A172 (cell line): ENCODE measurements at places on chromosomes 7 and 10. TPM values are rescaled to one million over a fixed set of nuclear protein-coding genes. Genes with fewer than 3 reads are reported as not detected.

The ING3 gene
- 19.7 and 32.2 TPM in 2 replicates for total RNA-seq

The HACD1 gene
- 109 and 157 TPM in 2 replicates for total RNA-seq

The TSPAN13 gene
- 2.4 and 2.8 TPM in 2 replicates for total RNA-seq

The SYT15B gene
- 0.09 TPM in 1 of 2 replicates, not detected in the other for total RNA-seq

The FAM13C gene
- total RNA-seq: 0.22 TPM in 1 of 2 replicates, not detected in the other

The GDF10 gene
- not detected in 2 replicates for total RNA-seq

The MEIG1 gene
- 0.48 TPM in 1 of 2 replicates, not detected in the other for total RNA-seq

The GRM3 gene
- total RNA-seq: not detected in 2 replicates

The RAB19 gene
- total RNA-seq: not detected in 2 replicates

The AMPH gene
- 12.4 and 13.4 TPM in 2 replicates for total RNA-seq

The CDH23 gene
- 0.14 and 0.29 TPM in 2 replicates for total RNA-seq

GRCh38 chr10:117983961-117984360 is 62.8 kb downstream of the RAB11FIP2 start:
- DNase-seq: no peak

- no peak for DNase-seq
Observed at GRCh38 chr10:132713421-132714095, 72.4 kb downstream of the NKX6-2 start.

DNA sequence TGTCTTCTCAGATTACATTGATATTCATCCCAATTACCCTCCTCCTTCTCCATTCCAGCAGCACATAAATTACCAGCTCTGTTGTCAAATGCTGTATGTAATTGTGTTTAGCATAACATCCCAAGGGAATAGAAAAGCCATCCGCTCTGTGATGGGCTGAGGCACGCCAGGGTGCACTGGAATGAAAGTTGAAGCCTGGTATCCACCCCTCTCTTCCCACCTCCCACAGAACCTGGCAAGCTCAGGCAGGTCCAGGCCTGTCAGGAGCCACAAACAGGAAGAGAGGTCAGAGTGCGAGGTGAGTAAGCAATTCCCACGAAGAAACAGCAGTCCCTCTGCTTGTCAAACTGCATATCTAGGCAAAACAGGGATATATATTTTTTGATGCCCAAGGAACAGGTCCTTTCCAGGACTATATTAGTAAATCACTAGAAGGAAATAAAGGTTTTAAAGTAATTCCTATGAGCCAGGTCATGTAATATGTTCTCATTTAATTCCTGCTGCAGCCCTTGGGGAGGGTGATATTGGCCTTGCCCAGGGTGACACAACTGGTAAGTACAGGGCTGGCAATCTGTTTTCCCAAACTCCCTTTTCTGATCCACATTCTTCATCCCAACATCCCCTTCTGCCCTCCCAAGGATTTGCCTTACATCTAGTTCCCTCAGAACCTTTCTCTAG is 155.6 kb upstream of the GHITM start:
- DNase-seq: peak; percentile 78

DNA sequence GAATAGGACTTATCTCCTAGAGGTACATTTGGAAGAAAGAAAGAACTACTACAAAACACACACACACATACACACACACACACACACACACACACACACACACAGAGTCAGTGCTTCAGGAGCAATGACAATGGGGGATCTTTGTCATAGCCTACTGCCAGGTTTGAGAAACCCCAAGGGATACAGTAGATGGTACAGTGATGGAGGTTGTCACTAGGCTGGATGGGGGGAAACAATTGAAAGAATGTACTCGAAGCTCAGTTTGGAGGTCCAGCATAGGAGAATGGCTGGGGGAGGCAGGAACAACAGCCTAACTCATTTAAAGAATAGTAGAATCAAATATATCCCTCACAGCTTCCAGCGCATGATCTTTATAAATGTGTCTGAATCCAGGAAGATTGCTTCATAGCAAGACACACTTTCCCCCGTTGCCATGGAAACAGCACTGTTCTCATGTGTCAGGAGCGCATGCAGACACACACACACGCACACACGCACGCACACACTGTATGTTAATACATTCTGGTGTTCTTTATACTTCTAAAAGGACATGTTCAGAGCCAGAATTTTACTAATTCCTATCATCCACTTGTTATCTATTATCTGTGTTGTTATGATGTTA is 32.6 kb upstream of the ZNRF2 start:
- DNase-seq: no peak

- no peak for DNase-seq
Observed at GRCh38 chr7:113100121-113100603, 13.5 kb upstream of the GPR85 start.

GRCh38 chr7:105622106-105622731 is 40.9 kb upstream of the EFCAB10 start:
- no peak for DNase-seq

DNA sequence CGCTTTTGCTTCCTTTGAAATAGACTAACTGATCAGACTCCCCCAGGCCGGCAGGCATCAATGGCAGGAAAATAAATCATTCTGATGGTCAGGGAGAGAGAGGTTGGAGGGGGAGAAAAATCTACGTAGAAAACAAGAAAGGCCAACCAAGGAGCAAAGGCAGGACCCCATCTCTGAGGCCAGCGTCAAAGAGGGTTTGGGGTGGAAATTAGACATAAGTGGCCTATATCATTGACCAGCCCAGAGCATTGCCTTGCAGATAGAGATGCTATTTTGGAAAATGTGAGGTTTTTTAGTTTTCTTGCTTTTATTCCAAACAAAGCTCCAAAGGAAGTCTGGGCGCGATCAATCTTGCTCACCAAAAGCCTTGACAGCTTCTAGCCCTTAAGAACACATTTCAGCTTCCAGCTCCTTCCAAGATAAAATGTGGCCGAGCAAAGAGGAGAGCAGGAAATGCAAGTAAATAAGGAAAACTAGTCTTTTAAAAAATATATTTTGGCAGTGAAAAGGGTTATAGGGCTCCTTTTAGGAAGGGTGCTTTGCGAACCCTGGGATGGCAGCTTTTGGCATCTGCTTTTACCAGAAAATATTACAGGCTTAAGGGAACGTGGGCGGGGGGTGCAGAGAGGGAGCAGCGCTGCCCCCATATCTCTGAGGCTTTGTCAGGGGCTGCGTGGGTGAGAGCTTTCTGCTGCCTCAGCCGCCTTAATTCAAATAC is 2.0 kb upstream of the HOXA2 start:
- DNase-seq: no peak

DNA sequence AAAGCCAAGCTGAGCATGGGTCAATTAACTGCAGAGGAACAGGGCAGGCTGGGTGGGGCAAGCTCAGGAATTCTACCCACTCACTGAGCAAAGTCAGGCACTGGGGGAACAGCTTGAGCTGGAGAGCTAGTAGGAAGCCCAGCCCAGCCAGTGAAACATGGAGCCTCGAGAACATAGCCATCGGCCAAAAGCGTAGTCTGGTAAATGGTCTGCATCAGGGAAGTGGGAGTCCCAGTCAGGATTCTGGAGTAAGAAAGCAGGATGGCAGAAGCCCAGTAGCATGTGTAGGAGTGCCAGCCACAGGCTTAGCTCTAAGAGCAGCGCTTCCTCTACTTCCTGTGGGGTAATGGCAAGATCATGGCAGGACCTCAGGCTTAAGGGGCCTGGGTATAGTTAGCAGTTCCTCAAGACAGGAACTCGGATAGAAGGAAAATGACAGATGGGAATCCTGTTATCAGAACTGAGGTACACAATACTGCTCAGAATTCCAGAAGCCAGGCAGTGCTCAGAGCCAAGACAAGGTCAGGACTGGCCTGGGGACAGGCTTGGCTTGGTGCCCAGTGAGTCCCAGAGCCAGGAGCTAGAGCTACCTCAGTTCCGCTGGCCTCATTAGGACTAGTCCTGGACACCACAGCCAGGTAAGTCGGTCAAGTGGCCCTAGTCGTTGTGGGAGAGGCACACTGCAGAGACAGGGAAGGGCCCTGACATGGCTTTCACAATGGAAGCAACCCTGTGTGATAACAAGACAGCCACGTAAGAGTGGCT is 65.4 kb upstream of the MXI1 start:
- no peak for DNase-seq

DNA sequence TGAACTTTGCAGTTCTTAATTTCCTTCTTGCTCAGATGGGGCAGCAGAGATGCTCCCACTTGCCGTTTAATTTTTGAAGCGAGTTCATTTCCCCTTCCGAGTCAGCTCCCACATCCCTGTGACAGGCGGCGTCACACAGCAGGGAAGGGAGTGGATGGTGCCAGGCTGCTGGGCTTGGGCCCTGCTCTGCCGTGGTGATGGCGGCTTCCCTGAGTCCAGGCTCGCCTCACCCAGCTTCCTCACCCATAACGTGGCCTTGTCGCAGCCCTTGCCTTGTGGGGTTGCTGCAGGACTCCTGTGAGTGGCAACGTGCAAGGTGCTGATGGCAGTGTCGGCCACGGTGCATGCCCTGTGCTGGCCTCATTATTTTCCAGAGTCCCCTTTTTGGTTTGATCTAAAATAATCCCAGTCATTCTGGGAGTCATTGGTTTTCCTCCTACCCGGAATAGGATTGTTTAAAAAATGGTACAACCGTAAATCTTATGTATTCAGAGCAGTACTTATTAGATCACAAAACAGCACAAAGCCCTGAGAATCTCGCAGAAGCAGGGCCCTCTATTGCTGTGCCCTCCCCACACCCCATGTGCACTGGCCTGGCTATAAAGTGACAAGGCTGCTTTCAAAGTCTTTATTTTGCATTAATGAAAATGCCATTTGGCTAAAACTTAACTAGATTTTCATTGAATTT is 260.1 kb downstream of the WDR37 start:
- DNase-seq: no peak

GRCh38 chr7:151415375-151416105 is 5.7 kb upstream of the WDR86 start:
- DNase-seq: no peak

DNA sequence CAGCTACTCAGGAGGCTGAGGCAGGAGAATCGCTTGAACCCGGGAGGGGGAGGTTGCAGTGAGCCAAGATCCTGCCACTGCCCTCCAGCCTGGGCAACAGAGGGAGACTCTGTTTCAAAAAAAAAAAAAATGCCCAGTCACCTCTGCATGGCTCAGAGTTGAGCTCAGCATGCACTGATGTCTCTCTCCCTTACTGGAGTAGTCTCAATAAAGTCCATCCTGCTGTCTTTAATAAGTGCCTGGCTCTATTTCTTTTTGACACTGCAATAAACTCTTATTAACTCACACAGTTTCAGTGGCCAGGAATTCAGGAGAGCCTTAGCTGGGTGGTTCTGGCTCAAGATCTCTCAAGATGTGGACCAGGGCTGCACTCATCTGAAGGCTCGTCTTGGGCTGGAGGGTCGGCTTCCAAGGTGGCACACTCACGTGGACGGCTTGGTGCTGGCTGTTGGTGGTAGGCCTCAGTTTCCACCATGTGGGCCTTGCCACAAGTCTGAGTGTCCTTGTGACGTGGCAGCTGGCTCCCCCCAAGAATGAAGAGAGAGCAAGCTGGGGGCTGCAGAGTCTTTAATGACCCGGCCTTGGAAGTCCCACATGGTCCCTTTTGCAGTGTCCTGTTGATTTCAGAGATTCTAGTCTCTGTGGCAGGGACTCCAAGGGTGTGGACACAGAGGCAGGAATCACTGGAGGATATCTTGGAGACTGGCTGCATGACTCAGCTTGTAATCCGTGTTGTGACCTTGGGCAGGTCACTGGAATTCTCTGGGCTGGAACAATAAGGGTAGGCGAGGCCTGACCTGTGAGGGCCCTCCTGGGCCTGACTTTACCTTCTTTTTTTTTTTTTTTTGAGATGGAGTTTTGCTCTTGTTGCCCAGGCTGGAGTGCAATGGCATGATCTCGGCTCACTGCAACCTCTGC is 85.9 kb upstream of the KMT2C start:
- DNase-seq: peak; percentile 33

DNA sequence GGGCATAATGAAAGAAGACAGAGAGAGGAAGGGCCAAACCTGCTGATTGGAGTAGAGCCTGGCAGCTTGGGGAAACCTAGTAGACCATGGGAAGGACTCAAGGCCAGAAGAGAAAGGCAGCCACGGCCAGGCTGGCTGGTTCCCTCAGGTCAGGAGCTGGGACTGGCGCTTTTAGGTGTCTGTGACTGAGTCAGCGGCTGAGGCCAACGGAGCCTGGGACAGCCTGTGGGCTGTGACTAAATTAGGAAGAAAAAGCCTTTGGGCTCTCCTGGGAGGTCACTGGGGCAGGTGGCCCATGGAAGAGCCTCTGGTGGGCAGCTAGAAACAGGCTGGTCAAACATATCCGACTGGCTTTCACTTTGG is 108.9 kb upstream of the PDCD4 start:
- no peak for DNase-seq

DNA sequence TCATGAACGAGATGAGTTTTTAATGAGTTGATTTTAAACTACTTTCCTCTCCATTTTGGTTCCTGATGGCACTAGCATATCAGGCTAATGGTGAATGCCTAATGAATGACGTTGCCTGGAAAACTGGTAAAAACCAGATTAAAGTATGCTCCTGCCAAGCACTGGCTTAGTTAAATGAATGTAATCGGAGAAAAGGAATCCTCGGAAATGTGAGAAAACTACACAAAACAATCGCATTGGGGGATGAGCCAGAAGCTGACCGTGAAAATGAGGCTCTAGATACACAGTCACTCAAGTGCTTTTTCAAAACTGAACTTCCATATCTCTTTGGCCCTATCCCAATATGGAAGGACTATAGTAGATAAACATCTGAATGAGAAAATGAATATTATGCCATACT is 153.8 kb upstream of the COL1A2 start:
- no peak for DNase-seq

- DNase-seq: no peak
Observed at GRCh38 chr10:64494901-64495300, 973.7 kb downstream of the REEP3 start.

DNA sequence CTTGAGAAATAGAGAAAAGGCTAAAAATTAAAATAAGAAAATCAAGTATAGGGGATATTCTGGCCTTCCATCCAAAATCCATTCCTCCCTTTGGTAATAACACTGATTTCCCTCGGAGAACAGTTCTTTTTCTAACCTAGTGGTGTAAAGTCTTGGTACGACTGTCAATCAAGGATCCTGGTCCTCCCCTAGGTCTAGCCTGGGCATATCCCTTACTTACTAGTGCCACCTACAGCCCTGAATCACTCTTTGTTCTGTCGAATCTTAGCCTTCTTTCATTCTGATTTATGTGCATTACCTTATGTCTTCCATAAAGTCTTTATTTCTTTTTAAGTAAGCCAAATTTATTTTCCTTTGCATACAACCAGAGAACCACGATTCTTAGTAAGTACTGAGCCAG is 298.7 kb upstream of the LRRTM3 start:
- peak; percentile 49 for DNase-seq

GRCh38 chr7:157401567-157402387 is 65.0 kb downstream of the DNAJB6 start:
- no peak for DNase-seq

- DNase-seq: no peak
Observed at GRCh38 chr7:92333866-92334265, 88.1 kb downstream of the ANKIB1 start.

GRCh38 chr7:152956006-152956405 is 196.5 kb downstream of the ACTR3B start:
- DNase-seq: no peak

DNA sequence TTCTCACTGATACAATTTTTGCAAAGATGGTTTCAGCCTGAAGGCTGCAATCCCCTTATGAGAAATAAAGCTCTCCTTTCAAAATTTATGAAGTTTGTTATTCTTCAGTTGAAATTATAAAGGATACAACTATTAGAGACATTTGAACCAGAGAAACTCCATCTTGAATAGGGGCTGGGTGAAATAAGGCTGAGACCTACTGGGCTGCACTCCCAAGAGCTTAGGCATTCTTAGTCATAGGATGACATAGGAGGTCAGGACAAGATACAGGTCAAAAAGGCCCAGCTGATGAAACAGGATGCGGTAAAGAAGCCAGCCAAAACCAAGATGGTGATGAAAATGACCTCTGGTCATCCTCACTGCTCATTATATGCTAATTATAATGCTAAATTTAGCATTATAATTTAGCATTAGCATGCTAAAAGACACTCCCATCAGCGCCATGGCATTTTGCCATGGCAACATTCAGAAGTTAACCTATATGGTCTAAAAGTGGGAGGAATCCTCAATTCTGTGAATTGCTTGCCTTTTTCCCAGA is 22.4 kb upstream of the IFIT1B start:
- peak; percentile 58 for DNase-seq
